ENCODE measurements at places on chromosomes 7 and 10.

- no peak for DNase-seq
These were observed 626.5 kb upstream of the GALNT17 start for GRCh38 chr7:70505468-70505867.

DNA sequence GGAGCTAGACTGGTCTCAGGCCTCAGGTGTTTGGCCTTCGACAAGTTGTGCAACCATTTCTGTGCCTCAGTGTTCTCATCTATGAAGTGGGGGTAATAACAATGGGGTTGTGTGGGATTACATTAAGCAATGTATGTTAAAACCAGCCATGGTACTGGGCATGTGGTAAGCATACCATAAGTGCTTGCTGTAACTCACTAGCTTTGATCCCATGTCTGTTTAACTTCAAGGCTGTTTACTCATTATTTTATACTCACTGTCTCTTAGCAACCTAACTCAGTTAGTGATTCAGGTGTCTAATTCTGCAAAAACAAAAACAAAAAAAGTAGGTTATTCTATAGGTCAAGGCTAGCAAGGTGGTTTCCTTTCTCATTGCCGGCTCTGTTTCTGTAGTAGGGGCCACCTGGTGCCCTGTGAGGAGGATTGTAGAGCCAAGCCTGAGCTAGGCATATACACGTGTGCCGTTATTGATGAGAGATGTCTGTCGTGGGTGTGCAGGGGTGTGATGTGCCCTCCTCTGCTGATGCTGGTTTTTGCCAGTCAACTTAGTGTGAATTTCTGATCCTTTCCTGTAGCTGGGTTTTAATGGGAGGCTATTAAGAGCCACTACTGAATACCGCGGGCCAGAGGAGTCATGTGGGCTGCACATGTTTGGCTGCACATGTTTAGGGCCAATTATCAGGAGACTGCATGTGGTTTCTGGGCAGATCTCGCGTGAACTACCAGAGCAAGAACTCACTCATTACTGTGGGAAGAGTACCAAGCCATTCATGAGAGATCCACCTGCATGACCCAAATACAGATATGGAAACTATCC, 56.2 kb downstream of the EEPD1 start:
- DNase-seq: no peak

DNA sequence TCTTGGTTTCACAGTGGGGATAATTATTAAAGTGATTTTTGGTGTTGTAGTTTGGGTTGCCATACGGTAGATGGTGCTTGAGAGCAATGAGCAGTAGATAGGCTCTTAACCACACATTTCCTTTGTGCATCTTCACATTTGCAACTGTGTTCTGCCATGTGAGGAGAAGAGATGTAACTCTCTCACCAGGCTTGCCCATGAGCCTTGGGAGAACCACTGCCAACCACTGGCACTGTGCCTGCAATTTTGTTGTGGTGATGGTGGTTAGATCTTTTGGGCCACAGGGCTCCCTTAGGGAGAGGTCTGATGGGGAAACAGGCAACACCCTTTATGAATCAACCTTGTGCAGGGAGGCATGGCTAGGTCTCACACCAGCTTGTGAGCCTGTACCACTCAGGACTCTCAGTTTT, 204.3 kb downstream of the CCDC7 start:
- DNase-seq: no peak

- no peak for DNase-seq
These were observed 29.2 kb downstream of the ANXA8 start for GRCh38 chr10:47454780-47455058.

- DNase-seq: no peak
These were observed 5.1 kb upstream of the NAMPT start for GRCh38 chr7:106289848-106290247.

DNA sequence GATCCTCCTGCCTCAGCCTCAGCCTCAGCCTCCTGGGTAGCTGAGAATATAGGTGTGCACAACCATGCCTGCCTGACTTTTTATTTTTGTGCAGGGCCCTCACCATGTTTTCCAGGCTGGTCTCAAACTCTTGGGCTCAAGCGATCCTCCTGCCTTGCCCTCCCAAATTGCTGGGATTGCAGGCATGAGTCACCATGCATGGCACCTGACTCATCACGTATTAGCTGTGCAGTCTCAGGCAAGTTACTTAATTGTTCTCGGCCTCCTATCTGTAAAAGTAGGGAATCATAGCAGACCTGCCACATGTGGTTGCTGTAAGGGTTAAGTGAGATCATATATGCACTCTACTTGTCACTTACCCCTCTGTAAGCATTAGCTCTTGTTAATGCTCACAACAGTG, 117.2 kb downstream of the ANLN start:
- DNase-seq: no peak

DNA sequence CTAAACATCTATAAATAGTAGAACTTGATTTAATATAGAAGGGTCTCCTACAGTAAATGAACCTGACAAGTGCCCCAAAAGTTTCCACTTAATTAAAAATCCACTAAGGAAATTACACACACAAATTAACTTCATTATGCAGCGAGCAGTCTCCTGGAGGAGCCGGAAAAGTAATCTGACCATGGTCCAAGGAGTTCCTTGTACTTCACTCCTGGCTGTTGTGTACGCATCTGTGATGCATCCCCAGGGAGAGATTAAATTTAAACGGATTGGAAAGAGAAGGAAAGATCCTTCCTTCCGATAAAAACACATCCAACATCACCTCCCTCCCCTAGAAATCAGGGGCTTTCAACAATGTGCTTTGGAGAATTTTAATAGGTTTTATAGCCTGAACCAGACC, 85.5 kb downstream of the PARD3 start:
- DNase-seq: no peak

- DNase-seq: no peak
These were observed 65.9 kb downstream of the CLIP2 start for GRCh38 chr7:74355091-74355490.

DNA sequence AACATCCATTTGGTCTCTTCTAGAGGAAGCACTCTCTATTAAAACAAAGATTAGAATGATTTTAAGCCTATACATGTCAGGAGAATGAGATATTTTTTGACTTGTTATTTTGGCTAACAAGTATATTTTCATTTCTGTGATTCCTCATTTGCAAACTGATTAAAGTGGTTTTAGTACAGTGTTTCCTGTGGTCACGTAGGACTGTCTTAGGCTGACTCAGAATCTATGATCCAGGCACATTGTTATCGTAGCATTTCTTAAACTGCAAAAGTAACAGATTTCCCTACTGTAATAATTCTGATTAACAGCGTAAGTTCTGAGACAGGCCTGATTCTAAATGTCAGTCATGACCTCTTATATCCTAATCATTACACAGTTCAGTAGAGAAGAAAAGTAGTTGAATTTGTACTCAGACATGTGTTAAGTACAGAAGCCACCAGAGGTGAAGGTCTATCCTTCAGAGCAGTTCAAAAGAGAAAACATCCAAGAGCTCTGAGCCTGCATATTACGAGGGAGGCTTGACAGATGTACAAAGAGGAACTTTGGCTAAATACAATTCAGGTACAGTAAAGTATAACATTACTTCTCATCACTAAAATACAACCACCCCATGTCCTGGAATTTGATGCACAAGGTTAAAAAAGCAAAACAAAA, 124.1 kb upstream of the TEX47 start:
- DNase-seq: no peak

- DNase-seq: no peak
These were observed 68.6 kb downstream of the MMRN2 start for GRCh38 chr10:86888585-86889381.

- no peak for DNase-seq
These were observed 40.7 kb downstream of the RALA start for GRCh38 chr7:39664057-39664456.

GRCh38 chr10:13842117-13842516, 255.4 kb downstream of the PRPF18 start:
- no peak for DNase-seq

DNA sequence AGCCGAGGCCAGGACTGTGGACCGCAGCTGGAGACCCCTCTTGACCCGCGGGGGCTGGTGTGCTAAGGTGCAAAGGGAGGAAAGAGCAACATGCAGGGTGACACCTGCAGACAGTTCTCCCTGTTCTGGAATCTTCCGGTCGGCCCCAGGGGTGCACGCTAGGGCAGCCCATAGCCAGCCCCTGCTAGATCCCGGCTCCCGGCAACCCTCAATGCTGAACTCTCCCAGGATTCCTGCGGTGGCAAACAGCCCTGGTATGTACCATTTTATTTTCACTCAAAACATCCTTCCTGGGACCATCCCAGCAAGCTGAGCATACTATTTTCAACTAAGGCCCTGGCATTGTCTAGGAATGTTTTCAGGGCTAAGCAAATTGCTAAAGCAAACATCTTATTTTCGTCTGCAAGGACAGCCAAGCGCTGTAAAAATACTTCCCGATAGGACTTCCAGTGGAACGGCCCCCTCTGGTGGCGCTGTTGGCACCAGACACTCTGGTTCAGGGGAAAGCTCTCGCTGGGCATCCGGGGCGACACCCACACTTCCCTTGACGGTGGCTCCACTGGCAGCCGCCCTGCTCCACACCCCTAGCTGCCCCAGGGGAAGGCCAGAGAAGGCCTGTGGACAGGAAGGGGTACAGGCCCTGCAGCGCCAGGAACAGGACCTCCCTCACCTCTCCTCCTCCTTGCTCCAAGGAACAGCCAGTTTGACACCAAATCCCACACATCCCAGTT, 99.4 kb downstream of the CTBP2 start:
- peak; percentile 62 for DNase-seq

DNA sequence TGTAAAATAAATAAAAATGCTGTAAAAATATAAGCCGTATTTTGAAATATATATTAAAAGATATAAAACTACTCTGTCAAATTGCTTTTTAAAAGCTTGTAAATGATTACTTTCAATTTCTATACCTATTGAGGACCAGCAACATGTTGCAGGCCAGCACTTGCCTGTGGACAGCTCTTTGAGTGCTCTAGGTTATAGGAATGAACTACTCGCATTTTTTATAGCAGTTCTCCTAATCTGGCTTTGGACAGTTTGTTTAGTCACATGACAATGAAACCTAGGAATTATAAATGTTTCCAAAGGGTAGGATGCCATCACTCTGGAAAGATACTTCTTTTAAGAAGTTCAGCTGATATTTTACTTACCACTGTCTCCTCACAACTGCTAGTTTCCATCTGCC, 117.7 kb upstream of the PTPRZ1 start:
- no peak for DNase-seq

GRCh38 chr7:98982686-98983085, 104.4 kb downstream of the TRRAP start:
- DNase-seq: no peak

DNA sequence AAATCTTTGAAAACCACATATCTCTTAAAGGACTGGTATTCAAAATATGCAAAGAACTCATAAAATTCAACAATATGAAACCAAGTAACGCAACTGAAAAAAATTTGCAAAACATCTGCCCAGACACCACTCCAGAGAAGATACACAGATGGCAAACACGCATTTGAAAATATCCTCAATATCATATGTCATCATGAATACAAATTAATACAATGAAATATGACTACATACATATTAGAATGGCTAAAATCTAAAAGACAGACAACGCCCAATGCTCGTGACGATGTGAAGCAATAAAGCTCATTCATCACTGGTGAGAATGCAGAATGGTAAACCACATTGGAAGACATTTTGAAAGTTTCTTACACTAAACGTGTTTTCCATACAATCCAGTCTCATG, 770.1 kb upstream of the CELF2 start:
- DNase-seq: no peak

DNA sequence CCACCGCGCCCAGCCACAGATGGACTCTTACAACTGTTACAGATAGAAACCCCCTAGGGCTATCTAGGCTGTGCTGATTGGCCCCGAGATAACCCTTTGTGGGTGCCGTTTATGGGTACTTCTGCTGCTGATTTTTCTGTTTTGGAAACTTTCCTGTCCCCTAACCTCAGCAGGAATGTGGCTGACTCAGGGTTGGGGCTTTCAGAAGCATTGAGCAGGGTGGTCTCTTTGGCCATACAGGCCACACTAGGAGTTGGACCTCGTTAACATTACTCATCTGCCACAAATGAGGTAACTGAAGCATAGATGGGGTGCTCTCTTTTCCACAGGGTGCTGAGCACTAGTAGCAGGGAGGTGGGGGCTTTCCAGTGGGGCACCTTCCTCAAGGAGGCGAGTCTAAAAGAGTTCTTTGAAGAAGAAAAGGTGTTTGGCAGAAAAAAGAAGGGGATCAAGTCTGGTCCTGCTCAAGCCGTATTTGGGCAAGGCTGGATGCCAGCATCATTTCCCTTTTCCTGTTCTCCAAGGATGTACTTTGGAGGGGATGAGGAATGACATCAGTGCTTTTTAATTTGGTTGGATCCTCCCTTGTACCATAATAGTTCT, 6.4 kb downstream of the ZSCAN25 start:
- peak; percentile 53 for DNase-seq

GRCh38 chr7:112383671-112384417, 66.4 kb upstream of the IFRD1 start:
- DNase-seq: no peak

DNA sequence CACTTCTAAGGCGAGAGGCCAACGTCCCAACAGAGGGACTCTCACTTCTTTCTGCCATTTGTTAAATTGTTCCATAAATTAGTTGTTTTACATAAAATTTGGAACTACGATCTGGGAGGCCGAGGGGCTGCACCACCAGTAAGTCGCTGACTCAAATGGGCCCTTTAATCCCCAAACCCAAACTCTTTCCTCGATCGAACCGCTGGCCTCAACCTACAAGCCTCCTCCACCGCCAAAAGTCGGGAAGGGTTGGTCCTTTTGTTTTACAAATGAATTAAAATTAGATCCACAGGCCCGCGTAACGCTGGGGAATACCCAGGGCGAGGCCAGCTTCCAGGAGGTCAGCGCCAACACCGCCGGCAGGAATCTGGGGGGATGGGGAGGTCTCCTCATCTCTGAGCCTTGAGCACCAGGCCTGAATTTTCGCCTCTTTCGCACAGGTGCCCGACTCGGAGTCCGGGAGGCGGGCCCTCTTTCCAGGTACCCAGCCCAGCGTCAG, 1.2 kb upstream of the FOXI2 start:
- no peak for DNase-seq

- no peak for DNase-seq
These were observed 1004.9 kb upstream of the POT1 start for GRCh38 chr7:125934539-125934938.

DNA sequence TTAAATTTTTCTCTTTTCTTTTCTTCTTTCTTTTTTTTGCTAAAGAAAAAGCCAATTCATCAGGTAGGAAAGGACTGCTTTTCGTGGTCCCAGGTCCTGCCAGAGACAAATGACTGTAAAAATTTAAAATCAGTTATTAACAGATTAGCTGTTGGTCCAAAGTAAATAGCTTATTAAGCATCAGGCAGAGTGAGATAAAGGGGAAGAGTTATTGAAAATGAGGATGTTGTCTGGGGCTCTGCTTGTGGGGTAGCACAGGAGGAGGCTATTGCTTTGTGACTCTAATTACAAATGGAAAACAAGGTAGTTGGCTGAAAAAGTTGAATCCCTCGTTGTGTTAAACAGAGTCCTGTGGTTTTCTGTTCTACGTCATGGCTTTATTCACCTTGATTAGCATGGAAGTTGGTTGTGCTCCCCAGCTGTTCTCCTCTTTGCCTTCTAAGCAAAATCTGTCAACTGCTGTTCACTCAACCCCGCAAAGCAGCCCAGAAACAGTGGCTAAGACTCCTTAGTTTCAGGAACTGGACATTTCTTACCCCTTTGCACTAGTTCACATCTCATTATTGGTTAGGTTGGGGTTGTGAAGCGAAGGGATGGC, 128.9 kb downstream of the SNX10 start:
- DNase-seq: no peak

Data from activated naive CD8-positive, alpha-beta T cell treated with anti-CD3 and anti-CD28 coated beads, Interleukin-2, amount 50 U/mL, for 24 hours (primary cell).